ENCODE measurements at places on chromosomes 16 and 17.

GRCh38 chr17:27545562-27546229, 85.3 kb upstream of the LGALS9 start:
- peak; percentile 67 for DNase-seq

- peak; percentile 42 for DNase-seq
Measured at GRCh38 chr16:65274566-65274965, 152.7 kb upstream of the CDH11 start.

DNA sequence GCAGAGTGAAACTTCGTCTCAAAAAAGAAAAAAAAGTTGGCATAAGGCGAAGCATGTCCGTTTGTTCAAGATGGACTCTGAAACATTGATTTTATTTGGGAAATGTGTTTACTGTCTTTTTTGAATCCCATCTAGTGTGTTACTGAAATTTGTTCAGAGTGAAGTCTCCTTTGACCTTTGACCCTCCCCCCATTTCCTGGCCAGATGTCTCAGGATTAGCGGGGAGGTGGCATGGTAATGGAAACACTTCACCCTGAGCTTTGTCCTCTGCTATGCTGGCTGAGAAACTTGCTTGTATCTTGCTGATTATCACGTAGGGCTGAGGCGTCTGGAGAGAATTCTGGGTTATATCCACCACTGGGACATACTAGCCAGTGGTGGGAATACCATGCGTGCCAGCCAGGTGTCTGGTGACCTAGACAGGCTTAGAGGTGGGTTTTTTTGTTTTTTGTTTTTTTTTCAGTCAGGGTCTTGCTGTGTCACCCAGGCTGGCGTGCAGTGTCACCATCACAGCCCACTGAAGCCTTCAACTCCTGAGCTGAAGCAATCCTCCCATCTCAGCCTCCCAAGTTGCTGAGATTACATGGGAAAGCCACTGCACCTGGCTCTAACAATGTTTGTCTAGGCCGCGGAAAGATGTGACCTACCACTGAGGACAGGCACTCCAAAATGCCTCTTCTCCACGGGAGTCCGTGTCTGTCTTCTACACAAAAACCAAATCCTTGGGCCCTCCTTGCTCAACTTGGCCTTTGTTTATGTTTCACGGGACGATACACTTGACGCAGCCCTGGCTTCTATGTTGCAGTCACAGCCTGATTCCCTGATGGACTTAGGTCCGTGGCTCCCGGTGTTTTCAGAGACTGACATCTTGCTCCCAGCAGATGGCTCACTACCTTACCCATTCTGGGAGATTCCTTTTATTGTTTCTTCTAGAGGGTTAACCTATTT, 6.6 kb upstream of the GALK1 start:
- DNase-seq = no peak

DNA sequence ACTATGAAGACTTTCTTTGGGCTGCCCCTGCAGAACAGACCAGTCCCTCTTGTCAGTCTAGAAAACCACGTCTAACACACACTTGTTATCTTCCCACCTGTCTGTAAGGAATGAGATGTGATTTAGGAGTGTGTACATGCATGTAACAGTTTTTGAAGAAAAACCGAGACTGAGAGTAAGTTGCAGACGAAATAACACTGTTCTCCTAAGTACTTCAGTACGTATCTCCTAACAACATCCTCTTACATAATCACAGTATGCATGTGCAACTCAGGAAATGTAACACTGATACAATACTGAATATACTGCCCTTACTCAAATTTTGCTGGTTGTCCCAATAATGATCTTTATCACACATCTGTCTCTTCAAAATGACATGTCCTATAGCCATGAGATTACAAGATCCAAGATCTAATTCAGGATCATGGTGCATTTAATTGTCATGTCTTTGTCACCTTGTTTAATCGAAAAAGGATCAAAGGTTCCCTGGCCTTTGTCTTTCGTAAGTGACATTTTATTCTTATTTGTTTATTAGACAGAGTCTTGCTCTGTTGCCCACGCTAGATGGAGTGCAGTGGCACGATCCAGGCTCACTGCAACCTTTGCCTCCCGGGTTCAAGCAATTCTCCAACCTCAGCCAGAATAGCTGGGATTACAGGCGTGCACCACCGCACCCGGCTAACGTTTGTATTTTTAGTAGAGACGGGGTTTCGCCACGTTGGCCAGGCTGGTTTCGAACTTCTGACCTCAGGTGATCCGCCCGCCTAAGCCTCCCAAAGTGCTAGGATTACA, 25.6 kb downstream of the CREBBP start:
- no peak for DNase-seq

DNA sequence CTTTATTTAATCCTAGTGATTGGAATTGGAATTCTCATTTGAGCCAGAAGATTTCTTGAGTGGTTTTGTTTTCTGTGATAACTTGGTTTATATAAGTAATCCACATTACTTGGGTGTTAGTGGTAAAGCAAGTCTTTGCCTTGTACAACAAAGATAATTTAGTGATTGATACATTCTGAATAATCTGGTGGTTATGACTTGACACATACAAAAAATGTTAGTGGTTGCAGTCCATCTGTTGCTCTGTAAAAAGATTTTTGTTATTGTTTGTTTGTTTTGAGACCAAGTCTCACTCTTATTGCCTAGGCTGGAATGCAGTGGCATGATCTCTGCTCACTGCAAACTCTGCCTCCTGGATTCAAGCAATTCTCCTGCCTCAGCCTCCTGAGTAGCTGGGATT, 13.2 kb downstream of the OMG start:
- no peak for DNase-seq

DNA sequence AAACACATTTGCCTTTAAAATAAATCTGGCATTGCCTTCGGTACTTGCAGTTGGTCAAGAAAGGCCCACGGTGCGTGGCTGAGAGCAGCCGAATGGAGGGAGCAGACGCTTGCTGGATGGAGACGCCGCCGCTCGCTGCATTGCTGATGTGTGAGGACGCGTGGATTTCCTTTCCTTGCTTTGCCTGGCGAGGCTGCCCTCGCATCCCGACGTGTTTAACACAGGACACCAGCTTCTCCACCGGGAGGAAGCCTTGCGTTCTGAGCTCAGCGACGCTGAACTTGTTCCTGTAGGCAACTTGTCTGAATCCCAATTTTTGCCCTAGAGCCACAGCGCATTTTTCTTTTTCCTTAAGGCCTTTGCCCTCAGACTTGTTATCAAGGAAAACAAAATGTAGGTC, 45.8 kb downstream of the COX4I1 start:
- no peak for DNase-seq

DNA sequence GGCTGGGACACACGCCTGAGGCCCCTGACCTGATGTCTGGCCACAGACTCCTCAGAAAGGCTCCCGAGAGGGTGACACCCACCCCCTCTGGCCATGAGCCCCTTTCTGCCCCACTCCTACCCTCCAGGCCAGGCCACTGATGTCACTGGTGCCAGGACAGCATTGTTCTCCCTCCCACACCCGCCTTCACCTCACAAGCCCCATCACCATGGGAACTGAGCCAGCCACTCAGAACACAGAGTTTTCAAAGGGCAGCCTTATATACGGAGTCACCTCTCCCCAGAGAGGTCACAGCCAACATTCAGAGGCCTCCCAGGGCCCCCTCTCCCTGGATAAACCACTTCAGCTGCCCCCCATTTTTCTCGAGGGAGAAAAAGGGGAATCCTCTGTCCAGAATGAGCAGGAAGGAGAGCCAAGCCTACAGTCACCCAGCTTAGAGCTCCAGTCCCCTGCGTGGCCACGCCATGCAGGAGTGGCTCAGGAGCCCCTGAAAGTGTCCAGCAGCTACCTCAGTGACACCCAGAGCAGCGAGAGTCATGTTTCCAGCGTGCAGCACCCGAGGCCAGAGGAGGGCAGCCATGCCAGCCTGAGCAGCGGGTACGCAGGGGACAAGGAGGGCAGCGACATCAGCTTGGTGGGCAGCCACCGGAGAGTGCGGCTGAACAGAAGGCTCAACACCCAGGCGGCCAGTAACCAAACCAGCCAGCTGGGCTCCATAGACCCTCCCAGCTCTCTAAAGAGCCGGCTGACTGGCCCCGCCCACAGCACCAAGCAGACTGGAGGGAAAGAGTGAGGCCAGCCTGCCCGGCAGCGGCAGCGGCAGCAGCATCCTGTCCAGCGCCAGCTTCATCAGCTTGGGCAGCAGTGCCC, at the start of gene C16orf82:
Gene C16orf82, plus strand, starts transcription at position 260 of the 870 bp plus-strand sequence.
- DNase-seq = no peak
